ENCODE measurements at places on chromosomes 4 and X. TPM values are rescaled to one million over a fixed set of nuclear protein-coding genes. Genes with fewer than 3 reads are reported as not detected.

DNA sequence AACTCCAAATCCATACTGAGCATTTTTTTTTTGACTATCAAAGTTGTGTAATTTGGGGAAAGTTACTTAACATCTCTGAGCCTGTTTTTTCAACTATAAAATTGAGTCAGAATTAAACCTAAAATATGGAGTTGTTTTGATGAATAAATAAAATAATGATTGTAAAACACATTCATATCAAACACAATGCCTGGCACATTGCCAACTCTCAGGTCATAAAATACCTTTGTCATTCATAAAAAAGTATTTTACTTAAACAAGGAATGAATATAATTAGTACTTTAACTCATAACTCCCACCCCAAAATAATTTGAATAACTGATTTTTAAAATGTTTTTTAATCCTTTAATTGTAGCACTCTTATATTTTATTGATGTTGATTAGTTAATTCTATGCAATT lies 3.8 kb upstream of the GPR174 start:
- DNase-seq = no peak

SOD3 gene
- total RNA-seq = 0.28 TPM

FGA gene
- not detected for total RNA-seq

RTL5 gene
- 0.90 TPM for total RNA-seq

BTK gene
- total RNA-seq = not detected

DNA sequence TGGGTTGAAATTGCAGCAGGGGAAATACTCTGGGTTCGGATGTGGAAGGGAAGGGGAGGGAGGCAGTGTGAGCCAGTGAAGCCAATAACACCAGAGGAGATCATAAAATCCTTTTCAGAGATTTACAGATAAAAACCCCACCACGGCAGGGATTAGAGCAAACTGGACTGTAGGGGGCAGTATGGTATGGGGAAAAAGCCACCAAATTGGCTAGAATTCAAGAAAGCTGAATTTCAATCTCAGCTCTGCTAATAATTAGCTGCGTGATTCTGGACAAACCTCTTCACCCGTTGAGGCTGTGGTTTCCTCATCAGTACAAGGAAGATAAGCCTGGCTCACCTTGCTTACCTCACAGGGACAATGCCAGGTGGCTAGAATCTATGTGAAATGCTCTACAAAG lies 108.1 kb downstream of the ATG4A start:
- peak; percentile 22 for DNase-seq

TLL1 gene
- total RNA-seq = not detected

CXCL10 gene
- total RNA-seq = 0.28 TPM

VCX gene
- not detected for total RNA-seq

TAF7L gene
- 0.28 TPM for total RNA-seq

MAOA gene
- total RNA-seq = 0.56 TPM

- DNase-seq = peak; percentile 65
These were observed 177.4 kb downstream of the PALLD start for GRCh38 chr4:168674077-168674747.

GRCh38 chr4:183816882-183817509 lies 88.1 kb upstream of the STOX2 start:
- no peak for DNase-seq

DNA sequence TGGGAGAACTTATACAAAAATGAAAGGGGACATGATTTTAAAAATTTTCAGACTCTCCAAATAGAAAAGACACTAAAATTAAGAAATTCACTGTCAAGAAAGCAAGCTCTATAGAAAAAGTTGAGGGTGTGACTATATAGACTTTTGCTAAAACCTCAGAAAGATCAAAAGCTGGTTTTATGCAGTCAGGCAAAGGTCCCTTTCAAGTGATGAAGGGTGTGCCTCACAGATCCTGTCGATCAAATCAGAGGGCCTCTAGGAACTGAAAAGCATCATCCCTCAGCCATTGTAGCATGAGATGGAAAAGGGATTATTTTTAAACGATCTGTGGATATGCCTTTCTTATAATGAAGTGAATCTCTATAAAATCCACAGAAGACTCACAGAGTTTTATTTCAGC lies 116.5 kb downstream of the FAM13A start:
- DNase-seq = no peak
